ENCODE measurements at places on chromosomes 13 and 19. TPM values are rescaled to one million over a fixed set of nuclear protein-coding genes. Genes with fewer than 3 reads are reported as not detected.
A peak's percentile ranks its signal among the peaks of the same experiment; 100 is the strongest.

DNA sequence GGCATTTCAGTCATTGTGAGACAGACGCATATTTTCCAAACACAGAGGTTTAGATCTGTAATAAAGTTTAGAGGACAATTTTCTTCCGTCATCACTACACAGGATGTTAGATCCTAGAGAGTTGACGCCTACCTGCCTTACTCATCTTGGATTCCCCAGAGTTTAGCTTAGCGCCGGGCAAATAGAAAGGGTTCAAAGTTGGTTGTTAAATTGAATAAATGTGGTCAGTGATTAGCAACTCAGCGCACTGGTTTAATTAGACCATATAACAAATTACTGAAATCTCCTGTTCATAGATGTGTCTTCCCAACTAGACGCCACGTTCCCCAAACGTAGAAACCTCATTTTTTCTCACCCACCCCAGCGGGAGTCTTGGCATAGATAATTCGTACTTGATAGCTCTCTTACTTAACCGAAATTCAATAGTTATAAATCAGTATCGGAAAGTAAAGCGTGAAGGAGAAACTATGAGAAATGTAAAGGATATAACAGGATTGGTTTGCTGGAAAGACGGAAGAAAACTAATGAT lies 726 bp upstream of the UFM1 start:
- peak; percentile 66 for DNase-seq

DNA sequence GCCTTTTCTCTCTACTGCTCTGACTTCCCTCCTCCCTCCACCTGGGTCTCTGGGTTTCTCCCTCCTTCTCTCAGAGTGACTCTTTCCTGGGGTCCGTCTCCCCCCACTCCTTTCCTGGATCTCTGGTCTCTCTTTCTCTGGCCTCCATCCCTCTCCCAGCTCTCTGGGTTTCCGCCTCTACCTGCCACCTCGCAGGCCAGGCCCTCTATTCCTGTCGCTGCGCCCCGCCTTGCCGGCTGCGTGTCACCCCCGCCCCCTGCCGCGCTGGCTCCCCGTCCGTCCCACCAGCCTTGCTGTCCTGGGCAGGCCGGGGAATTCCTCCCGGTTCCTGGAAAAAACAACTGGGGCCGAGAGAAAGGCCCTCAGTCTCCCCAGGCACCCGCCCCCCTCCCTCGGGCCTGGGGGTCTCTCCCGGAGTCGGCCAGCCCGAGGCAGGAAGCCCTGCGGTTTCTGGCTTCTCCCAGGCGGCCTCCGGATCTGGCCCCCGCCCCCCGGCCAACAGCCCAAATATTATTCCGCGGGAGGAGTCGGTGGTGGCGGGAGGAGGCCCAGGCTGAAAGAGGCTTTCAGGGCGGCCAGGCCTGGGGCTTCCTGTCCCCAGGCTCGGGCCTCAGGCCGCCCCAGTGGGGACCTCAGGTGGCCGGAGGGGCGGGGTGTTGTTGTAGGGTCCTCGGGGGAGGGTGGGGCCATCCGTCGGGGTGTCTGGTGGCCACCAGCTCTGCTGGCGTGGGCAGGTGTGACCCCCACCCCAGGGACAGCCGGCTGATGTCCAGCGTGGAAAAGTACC lies 9.3 kb downstream of the IRF2BP1 start:
- peak; percentile 80 for DNase-seq

GRCh38 chr19:49231804-49232203 lies 74.2 kb downstream of the TRPM4 start:
- DNase-seq: peak; percentile 52

- no peak for DNase-seq
Observed at GRCh38 chr13:95437561-95437960, 115.0 kb upstream of the CLDN10 start.

GRCh38 chr13:21336609-21337349 lies 122.3 kb downstream of the ZDHHC20 start:
- no peak for DNase-seq

Gene CERS1
- total RNA-seq: not detected

Gene BAX
- 302 TPM for total RNA-seq

Gene PRODH2
- total RNA-seq: not detected

Measured in activated naive CD4-positive, alpha-beta T cell treated with anti-CD3 and anti-CD28 coated beads for 36 hours (primary cell).